ENCODE measurements at places on chromosomes 7 and 10.

- DNase-seq = peak; percentile 6
Measured at GRCh38 chr7:108181073-108181985, 51.2 kb upstream of the LAMB4 start.

DNA sequence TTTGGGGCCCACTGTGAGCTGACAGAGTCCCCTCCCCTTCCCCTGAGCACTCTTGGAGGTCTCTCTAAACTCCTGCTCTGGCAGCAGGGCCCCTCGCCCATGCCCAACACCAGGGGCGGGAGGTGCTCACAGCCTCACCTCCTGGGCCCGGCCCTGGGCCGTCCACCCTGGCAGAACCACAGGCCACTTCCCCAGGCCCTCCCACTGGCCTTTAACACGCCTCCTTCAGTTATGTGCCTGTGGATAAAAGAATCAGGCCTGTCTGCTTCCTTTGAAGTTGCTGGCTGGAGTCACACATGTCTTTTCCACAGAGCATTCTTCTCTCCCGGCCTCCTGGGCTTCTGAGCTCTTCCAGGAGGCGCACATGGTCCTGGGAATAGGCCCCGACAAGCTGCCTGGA lies 10.2 kb downstream of the MYL10 start:
- DNase-seq = no peak

DNA sequence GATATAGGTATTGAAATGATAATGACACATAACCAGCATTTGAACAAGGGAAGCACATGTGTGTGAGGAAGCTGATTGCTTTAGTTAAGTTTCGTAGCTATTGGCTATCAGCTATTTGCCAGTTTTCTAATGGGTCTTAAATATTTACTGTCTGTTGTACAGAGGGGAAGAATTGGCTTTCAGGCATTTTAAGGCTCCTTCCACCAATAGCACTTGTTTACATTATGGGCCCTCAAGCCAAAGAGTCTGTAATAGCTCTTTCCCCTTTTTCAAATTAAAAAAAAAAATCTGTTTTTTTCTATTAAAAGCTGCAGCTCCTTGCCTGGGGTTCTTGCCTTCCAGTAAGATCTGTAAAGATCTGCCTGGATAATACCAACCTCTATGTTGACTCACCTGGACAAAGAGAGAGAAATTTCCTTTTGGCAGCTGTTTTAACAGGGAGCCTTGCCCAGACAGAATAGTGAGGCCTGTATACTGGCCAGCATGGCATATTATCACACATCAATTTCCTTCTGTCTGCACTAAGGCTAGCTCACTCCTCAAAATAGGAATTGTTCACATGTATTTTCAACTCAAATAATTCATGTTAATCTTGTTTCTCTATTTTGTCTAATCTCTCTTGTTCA lies 104.7 kb upstream of the LRGUK start:
- no peak for DNase-seq

DNA sequence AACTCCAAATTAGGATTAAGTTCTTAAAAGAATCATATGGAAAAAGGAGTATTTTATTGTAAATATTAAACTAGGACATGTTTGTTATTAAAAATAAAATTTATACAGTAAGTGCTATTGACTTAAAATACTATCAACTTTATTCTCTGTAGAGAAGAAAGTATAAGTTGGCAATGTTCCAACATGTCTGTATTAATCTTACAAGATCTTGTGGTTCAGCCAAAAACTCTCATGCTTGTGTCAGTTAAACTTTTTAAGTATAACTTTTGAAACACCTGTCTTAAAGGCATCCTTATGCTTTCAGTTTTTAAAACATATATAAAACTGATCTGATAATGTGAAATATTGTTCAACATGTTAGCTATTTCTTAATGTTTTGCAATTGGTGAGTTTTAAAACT lies 160.7 kb downstream of the ZEB1 start:
- no peak for DNase-seq

DNA sequence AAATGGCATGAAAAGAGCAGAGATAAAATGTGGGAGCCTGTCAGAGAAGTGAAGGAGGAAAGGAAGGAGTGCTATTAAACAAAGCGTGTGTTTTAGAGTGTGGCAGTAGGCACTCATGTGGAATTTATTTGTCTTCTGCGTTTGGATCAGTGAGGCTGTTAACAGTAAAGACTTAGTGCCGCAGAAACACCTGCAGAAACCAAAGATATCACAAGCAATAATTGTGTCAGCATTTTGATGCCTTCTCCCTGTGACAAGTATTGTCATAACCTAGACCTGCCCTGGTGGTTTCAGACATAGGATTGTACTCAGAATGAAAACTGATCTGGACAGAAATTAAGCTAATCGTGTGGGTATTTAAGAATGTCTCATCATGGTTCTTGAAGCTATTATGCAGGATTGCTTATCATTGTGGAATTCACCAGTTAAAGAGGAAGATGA lies 191.0 kb downstream of the CAMK1D start:
- no peak for DNase-seq

DNA sequence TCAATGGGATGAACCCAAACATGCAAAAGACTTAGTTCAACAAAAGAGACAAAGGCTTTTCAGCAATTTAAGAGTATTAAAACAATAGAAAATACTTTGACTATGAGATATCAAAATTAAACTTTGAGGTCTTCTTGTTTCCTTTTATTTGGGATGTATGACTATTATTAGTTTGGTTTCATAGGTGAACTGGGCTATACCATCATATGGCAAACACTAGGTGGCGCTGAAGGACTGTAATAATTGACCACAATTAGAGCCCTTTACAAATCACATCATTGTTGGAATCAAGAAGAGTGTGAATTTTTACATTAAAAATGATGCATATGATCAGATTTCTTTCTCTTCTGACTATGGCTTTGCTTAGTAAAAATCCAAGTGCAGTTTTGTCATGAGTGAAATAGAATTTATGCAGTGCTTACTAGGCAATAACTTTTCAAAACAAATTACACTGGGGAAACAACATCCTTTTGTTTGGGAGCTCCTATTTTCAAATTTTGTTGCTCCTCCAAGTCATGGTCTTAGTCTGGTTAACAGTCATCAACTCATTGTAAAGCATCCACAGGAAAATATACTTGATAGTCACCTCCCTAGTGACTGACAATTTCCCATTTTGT lies 14.7 kb upstream of the NXPH1 start:
- DNase-seq = peak; percentile 41

GRCh38 chr10:32153252-32153651 lies 97.0 kb upstream of the KIF5B start:
- DNase-seq = no peak

DNA sequence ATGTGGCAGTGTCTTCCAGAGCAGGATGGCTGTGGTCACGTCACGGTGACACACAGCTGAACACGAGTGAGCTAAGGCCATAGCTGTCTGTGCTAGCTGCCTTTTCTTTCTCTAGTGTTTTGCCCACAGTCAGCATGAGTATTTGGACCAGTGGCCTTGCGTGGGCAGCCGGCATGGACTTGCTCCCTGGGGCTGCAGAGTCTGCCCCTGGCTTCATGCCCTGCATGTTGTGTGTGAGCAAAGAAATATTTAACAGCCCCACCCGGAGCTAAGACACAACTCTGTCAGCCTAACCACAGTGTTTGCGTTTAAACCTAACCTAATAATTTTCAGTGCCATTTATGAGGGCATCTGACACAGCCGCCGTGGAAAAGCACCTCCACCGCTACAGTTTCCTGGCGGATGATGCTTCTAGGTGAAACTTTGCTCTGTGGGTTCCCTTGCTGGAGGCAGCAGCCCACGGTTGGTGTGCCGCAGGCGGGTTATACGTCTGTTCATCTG lies 14.6 kb downstream of the CHST12 start:
- peak; percentile 78 for DNase-seq

DNA sequence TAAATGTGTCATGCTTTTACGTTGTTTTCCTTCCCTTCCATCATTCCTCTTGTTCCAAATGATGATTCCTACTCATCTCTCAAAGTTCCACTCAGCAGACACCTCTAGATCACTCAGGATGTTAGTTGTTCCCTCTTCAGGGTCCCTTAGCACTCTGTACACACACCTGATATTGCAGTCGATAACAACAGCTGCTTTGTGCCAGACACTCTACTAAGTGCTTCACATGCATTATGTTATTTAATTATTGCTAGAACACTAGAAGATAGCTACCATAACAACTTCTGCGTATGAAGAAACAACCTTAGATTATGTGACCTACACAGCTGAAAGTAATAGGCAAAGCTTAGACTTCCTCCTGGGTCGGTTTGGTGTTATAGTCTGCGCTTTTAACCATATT lies 29.6 kb downstream of the PCBD1 start:
- DNase-seq = no peak

- DNase-seq = peak; percentile 58
Measured at GRCh38 chr7:105677817-105678573, 96.7 kb upstream of the EFCAB10 start.

DNA sequence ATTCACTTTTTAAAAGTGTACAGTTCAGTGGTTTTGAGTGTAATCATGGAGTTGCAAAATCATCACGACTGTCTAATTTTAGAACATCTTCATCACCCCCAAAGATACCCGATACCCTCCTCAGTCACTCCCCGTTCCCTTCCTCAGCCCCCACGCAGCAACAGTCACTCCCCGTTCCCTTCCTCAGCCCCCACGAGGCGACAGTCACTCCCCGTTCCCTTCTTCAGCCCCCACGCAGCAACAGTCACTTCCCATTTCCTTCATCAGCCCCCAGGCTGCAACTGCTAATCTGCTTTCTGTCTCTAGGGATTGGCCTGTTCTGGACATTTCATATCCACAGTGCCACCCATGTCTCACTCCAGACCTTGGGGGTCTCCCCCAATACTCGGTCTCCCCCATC lies 161.6 kb upstream of the PPP2R2D start:
- DNase-seq = no peak

- DNase-seq = no peak
Measured at GRCh38 chr10:50506861-50507573, 116.7 kb downstream of the SGMS1 start.

DNA sequence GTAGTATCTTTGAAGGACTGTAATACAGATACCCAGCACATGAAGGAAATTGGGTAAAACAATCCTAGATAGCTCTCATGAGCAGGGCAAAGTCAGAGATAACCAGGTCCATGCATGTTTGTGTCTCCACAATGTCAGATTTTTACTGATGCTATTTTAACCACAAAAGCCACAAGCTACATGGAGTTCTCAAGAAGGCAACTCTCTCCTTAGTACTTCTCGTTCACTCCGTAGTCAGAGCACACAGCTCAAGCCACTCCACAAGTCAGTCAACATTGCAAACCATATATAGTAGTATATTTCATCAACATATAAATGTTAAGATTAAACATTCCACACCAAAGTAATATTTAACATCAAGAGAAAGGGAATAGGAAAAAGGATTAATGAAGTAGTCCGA lies 98.0 kb upstream of the PIK3CG start:
- no peak for DNase-seq

GRCh38 chr10:73819513-73820093 lies 8.2 kb upstream of the NDST2 start:
- no peak for DNase-seq

- no peak for DNase-seq
Measured at GRCh38 chr7:88391247-88391646, 84.6 kb upstream of the STEAP4 start.

Measured in effector memory CD8-positive, alpha-beta T cell (primary cell).